ENCODE measurements at places on chromosomes 5 and 9. TPM values are rescaled to one million over a fixed set of nuclear protein-coding genes. Genes with fewer than 3 reads are reported as not detected.

ARHGEF28 gene
- 1.0 TPM for total RNA-seq

EMB gene
- total RNA-seq = 48.4 TPM

LRRC19 gene
- not detected for total RNA-seq

SLC34A3 gene
- not detected for total RNA-seq

SPATA31D4 gene
- total RNA-seq = not detected

CERCAM gene
- 3.1 TPM for total RNA-seq

ZSWIM6 gene
- 11.4 TPM for total RNA-seq

SLC36A2 gene
- not detected for total RNA-seq

STK32A gene
- 2.5 TPM for total RNA-seq

FOXD4L4 gene
- not detected for total RNA-seq

TAF1L gene
- total RNA-seq = not detected

STARD4 gene
- 47.4 TPM for total RNA-seq

PURA gene
- total RNA-seq = 2.3 TPM

PAM gene
- 67.8 TPM for total RNA-seq

AIF1L gene
- total RNA-seq = 153 TPM

C9orf152 gene
- not detected for total RNA-seq

KCNMB1 gene
- total RNA-seq = 0.10 TPM

ORM2 gene
- 0.90 TPM for total RNA-seq

LHX3 gene
- total RNA-seq = not detected

CD72 gene
- total RNA-seq = 4.5 TPM

AQP3 gene
- 2.6 TPM for total RNA-seq

HMMR gene
- 70.6 TPM for total RNA-seq

ARL14EPL gene
- not detected for total RNA-seq

RLN2 gene
- total RNA-seq = 4.7 TPM
